ENCODE measurements at places on chromosomes 6 and 20. TPM values are rescaled to one million over a fixed set of nuclear protein-coding genes. Genes with fewer than 3 reads are reported as not detected.

Gene MOXD1
- total RNA-seq: 26.9 TPM

Gene PTCRA
- not detected for total RNA-seq

Gene ZMYND8
- total RNA-seq: 69.2 TPM

Gene PGM3
- total RNA-seq: 71.7 TPM

Gene COL11A2
- total RNA-seq: 3.4 TPM

Gene C20orf141
- not detected for total RNA-seq

Gene CCNC
- 92.0 TPM for total RNA-seq

Gene PKIB
- 0.94 TPM for total RNA-seq

Gene PACSIN1
- total RNA-seq: 4.1 TPM

Gene PPP1R14C
- 35.1 TPM for total RNA-seq

Gene COL19A1
- 4.7 TPM for total RNA-seq

Gene METTL24
- 1.6 TPM for total RNA-seq

Gene MYH7B
- total RNA-seq: 0.31 TPM

Gene MRAP2
- 4.1 TPM for total RNA-seq

Gene ZCCHC3
- total RNA-seq: 15.7 TPM

Gene GABRR1
- not detected for total RNA-seq

Gene R3HDML
- total RNA-seq: not detected

Gene PIGU
- 30.0 TPM for total RNA-seq

Gene GPLD1
- 19.7 TPM for total RNA-seq

Gene LAMA2
- total RNA-seq: 7.2 TPM

Gene TGM3
- total RNA-seq: 0.31 TPM

Gene CAPN11
- not detected for total RNA-seq

Gene NEDD9
- 36.3 TPM for total RNA-seq

Gene NKAPL
- 5.0 TPM for total RNA-seq

Gene MCHR2
- 8.5 TPM for total RNA-seq

Gene LZTS3
- total RNA-seq: 18.8 TPM

Gene HFE
- total RNA-seq: 0.31 TPM

Gene TPBG
- 2.2 TPM for total RNA-seq

Gene PGC
- total RNA-seq: not detected

Gene TOX2
- total RNA-seq: 0.63 TPM

Gene SNX21
- 21.3 TPM for total RNA-seq

Gene CHMP4B
- total RNA-seq: 23.5 TPM

Gene BPIFB2
- not detected for total RNA-seq

Gene IPCEF1
- 32.6 TPM for total RNA-seq

Gene CRISP3
- total RNA-seq: not detected

Gene NELFCD
- total RNA-seq: 69.8 TPM

Gene SLCO4A1
- total RNA-seq: 2.5 TPM

Gene LY6G5C
- 5.6 TPM for total RNA-seq

Gene CSNK2A1
- 244 TPM for total RNA-seq

Gene TNFRSF21
- 41.9 TPM for total RNA-seq

Gene FOXA2
- not detected for total RNA-seq

Gene GRM4
- total RNA-seq: 5.3 TPM

Gene KHDC1L
- not detected for total RNA-seq

Gene PROCR
- 4.4 TPM for total RNA-seq

Gene HTR1E
- total RNA-seq: 0.63 TPM

Gene ELOVL2
- 45.7 TPM for total RNA-seq

Gene SLC52A3
- not detected for total RNA-seq

Gene C20orf144
- total RNA-seq: 0.31 TPM

Gene GRIK2
- total RNA-seq: 245 TPM

Gene SERPINB1
- 3.8 TPM for total RNA-seq

Gene ZNF76
- total RNA-seq: 20.7 TPM

Measured in parietal lobe (tissue), 2 donors.